ENCODE measurements at places on chromosomes 7 and 10.

DNA sequence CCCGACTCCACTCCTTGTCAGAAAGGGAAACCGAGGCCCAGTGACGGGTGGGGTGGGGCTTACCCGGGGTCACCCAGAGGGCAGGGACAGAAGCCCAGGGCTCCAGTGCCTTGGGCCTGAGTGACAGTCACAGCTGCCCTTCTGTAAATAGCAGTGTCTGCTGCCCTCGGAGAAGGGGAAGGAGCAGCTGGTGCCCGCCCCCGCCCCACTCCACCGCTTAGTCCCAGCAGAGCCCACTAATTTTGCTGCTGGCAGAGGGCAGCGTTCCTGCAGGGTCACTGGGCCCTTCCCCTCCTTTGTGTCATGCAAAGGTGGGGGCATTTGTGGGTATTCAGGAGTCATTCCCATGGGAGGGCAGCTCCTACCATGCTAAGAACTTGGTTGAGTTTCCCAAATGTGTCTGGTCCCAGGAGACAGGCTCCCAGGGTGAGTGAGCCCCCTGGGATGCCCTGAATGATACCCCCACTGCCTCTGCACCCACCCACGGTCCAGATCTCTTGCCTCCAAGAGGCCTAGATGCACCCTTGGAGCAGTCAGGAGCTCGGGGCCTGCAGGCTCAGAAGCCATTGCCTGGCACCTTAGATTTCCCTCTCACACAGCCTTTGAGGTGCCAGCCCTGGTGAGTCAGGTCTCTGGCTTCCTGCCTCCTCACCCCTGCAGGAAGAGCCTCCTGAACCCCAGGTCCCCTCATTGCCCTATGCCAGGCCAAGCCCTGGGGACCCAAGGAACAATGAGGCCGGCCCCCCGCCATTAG is 17.2 kb downstream of the SH2B2 start:
- DNase-seq, result no peak

GRCh38 chr10:34751272-34751671 is 63.8 kb downstream of the PARD3 start:
- DNase-seq, result no peak

DNA sequence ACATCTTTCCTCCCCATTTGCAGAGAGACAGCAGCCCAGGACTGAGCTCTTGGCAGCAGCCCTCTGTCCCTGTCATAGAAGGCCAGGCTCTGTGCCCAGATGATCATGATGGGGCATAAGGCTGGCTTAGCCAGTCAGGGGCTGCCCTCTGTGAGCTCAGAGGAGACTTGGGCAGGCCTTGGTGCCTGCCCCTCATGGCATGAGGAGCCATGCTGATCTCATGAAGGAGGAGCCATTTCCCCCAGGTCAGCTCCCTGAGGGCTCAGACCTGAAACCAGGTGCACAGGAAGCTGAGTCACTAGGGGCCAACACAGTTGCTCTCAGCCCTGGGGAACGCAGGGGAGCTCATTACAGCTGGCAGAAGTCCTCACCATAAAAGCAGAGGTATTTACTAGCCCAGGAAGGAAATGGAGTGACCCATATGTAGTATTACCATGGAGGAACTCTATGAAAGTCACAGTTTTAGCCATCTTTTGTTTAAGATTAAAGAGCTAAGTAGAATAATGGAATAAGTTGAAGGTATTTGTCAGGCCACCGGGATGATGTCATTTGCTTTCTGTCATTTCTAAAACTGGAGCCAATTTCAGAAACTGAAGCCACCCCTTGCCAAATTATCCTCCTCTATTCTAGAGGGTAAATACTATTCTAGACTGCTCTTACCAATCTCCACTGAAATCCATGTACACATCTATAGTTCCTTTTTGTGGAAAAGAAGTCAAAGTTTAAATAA is 362.4 kb upstream of the ZNF32 start:
- DNase-seq, result no peak

GRCh38 chr7:55006499-55006898 is 12.3 kb upstream of the EGFR start:
- no peak for DNase-seq

DNA sequence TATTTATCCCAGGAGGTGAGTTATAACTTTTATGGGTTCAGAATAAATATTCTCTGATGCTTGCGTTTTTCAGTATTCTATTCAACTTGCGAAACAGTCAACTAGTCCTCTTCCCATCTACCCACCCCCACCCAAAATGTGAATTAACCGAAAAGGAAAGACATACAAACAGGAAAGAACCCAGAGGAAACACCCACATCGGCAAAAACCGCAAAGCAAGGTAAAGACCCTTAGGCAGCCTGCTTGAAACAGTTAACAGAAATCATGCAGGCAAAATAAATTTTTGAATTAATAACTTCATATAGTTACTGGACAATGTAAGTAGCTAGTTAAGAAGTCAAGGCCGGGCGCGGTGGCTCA is 5.4 kb downstream of the ZC3HAV1 start:
- DNase-seq, result no peak

GRCh38 chr7:44277851-44278250 is 47.5 kb downstream of the CAMK2B start:
- DNase-seq, result no peak

- no peak for DNase-seq
Measured at GRCh38 chr10:47282657-47283018, 17.4 kb upstream of the GDF10 start.

GRCh38 chr10:50275650-50276235 is 24.4 kb upstream of the ASAH2 start:
- no peak for DNase-seq

DNA sequence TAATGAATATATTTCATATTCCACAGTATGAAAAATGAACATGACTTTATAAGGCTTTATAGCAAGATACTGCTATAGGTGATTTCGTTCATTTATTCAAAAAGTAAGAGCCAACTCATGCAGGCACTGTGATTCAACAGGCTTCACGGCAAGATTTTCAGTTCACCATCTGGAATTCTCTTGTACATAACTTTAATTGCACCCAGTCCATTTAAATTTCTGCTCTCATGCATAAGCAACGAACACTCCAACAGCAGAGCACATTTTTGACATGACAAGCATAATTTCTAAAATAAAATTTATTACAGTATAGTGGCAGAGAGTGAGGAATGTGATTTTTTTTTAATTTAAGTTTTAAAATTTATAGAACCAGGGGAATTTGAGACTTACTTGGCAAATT is 436.1 kb downstream of the PHTF2 start:
- no peak for DNase-seq

GRCh38 chr10:97120370-97120769 is 65.4 kb downstream of the SLIT1 start:
- no peak for DNase-seq

DNA sequence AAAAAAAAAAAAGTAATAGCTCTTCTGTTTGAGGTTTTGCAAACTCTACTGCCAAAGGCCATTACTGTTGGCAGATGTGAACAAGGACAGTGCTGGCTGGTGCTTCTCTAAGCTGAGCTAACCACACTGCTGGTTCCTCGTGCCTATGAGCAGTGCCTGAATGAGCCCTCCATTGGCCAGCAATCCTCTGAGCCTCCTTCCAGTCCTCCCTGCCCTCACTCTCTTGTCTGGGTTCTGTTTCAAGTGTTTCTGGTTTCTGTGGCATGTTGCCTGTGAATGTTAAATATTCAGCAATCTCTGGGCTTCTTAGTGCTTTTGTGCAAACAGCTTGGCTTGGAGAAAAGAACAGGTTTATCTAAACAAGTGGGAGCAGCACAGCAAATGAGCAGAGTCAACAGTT is 161.3 kb upstream of the AUTS2 start:
- DNase-seq, result no peak

GRCh38 chr10:130141460-130141859 is 5.3 kb downstream of the GLRX3 start:
- no peak for DNase-seq

GRCh38 chr10:126247446-126247975 is 140.8 kb downstream of the ADAM12 start:
- no peak for DNase-seq

DNA sequence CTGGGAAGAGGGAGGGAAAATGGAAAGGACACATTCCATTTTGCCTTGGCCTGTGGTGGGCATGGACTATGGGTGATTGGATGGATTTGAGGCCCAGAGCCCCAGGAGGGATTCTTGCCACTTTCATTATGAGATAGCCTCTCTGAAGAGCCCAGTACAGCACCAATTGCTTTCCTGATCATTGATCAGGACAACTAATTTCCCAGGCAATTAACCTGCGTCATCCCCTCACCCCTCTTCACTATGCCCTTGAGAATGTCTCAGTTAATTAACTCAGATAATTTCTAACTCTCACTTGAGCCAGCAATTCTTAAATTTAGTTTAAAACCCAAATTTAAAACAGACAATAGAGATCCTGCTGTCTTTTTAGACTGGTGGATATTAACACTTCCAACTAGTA is 13.5 kb upstream of the PLEKHA1 start:
- DNase-seq, result no peak

DNA sequence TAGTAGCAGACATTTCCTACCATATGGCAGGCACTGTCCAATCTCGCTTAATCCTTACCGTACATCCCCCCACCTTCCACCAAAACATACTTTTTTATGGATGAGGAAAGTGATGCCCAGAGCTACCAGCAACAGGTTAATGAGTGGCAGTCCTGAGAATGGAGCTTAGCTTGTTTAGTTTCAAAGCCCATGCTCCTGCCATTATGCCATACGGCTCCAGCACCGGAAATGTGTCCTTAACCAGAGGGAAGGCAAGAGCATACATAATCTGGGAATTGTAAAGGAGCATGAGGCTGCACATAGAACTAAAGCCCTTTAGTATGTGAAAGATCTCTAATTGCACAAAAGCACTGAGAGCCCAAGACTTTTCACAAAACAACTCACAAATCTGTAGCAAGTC is 155.9 kb upstream of the PHYHIPL start:
- DNase-seq, result no peak

DNA sequence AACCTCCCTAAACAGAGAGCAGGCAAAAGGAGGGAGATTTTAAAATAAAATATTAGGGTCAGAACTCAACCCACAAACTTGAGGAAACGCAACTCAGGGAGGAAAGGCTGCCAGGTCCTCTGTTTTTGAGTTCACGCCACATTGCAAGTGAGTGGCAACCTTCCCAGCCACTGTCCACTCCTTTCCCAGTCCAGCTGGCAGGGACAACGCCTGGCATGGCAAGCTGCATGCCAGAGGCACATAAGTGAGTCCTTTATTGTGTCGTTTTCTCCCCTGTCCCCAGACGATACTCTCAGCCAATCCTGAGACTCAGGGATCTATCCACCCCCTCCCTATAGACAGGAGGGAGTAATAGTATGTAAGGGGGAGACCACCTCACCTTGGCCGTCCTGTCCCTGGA is 22.4 kb downstream of the FBXW4 start:
- no peak for DNase-seq

- DNase-seq, result no peak
Measured at GRCh38 chr10:35781643-35782035, 139.5 kb upstream of the FZD8 start.

GRCh38 chr10:3226960-3227744 is 54.6 kb upstream of the PITRM1 start:
- no peak for DNase-seq

- no peak for DNase-seq
Measured at GRCh38 chr10:112213098-112213823, 29.7 kb upstream of the GPAM start.

GRCh38 chr7:50853311-50853710 is 70.6 kb upstream of the GRB10 start:
- DNase-seq, result no peak

DNA sequence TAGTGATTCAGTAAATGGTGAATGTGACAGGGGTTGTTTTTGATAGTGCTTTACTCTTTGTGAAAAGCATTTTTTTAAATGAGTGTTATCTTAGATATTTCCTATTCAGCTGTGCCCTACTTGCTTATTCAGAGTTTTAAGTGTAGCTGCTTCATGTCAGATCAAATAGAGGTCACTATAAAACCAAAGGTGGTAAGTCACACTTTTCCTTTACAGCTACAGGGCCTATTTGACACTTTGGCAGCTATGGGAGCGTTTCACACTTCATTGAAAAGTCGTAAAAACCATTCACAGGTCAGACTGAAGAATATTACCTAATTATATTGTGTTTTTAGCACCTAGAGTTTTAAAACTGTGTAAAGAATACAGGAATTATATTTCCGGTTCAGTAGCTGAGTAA is 67.3 kb downstream of the ANKIB1 start:
- no peak for DNase-seq

DNA sequence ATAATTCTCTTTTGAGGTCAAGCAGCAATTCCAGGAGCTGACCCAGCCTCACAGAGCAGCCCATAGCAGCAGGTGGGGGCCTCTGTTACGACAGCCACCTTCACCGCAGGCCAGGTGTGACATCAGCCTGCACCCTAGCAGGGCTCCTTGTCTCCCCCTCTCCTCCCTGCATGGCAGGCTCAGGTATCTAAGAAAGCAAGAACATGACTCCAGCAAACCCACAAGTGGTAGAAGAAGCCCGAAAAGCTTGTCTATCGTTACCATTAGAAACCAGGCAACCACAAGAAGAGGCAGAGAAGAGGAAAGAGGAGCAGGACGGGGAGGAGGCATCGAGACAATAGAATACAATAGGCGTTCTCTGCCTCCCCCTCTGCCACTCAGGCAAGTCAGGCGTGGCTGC is 104.0 kb upstream of the PRR15 start:
- no peak for DNase-seq

DNA sequence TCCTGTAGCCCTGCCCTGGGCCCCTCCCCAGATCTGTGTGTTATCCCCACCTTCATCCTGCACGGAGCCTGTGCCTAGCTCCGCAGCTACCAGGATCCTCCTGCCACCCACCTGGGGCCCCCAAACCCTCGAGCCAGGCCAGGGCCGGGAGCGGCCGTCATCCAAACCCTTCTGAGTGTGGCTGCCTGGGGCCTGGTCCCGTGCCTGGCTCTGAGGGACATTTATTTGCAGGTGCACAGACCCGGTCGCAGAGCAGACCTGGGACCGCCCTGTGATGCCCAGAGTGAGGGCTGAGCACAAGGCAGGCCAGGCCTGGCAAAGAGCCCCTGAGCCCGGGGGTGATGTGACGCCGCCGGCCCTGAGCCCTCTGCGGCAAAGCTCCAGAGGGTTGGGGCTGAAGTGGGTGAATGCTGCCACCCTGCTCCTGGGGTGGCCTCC is 27.4 kb upstream of the INPP5A start:
- DNase-seq, result no peak

DNA sequence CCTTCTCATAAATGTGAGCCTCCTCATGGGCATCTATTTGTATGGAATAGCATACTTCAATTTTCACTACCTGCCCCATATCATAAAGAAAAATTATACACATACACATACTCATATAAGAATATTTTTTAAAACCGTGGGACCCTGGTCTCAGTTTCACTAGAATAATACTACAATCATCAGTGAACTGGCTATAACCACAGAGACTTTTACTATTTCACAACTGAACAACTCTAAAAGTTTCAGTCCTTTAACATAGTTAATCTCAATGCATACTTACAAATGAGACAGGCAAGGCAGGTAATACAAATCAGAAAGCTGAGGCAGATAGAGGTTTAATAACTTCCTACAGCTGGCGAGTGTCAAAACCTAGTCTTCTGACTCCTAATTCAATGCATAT is 83.1 kb downstream of the LRRN3 start:
- no peak for DNase-seq

GRCh38 chr10:44386546-44387052 is 1.7 kb upstream of the CXCL12 start:
- peak; percentile 8 for DNase-seq

GRCh38 chr7:2379821-2380450 is 23.5 kb upstream of the CHST12 start:
- no peak for DNase-seq
